ENCODE measurements at places on chromosomes 4 and X.

DNA sequence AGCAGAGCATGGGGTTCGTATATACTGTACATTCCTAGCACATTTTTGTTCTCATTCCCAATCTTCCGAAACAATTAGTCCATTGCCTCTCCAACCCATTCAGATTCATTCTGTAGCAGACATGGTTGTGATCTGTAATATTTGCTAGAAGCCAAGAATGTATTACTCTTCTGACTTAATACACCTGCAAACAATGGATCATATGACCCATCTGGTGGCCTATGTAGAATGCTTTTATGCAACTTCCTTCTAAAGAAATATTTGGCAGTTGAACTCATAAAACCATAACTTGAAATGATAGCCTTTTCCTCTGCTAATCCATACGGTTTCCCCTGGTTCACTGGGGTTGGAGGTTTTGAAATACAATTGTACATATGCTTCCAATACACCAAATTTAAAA lies 32.8 kb upstream of the SGMS2 start:
- no peak for DNase-seq

GRCh38 chrX:34343001-34343400 lies 210.9 kb upstream of the FAM47A start:
- DNase-seq, result no peak

DNA sequence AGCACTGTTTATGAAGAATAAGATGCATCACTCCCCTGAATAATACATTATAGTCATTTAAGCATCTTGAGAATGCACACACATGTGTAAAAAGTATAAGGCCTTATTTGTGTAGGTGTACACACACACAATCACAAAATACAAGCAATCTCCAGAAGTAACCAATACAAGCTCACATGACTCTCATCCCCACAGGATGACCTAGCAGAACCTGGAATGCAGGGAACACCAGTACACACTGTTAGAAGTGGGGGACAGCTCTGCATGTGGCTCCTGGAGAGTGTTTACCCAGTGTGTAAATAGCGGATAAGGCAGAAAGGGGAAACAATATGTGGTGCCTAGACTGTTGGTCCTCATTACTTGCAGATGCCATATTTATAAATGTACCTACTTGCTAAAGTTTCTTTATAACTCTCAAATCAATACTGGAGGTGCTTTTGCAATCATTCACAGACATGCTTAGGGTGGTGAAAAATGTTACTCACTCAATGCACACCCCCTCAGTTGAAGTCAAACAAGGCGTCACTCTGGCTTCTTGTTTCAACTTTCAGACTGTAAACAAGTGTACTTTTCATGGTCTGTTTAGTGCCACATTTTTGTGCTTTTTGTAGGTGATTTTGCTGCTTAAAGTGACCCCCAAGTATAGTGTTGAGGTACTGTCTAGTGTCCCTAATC lies 73.1 kb downstream of the MAGEB17 start:
- no peak for DNase-seq

DNA sequence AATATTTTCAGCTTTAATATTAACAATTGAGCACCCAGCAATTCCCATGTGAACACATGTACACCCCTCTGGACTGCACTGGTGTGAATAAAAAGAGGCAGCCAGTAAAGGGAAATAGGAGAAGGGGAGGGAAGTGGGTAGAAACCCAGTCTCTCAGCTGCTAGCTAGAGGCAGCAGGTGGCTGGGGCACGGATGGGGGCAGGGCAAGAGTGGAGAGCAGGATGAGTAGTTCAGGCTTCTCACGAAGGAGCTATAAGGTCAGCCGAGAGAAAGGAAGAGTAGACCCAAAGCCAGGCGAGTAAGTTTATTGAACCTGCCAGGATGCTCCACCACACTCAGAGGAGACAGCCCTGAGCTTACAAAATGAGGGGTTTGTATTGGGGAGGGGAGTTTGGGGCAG lies 184.8 kb upstream of the MTMR8 start:
- no peak for DNase-seq

DNA sequence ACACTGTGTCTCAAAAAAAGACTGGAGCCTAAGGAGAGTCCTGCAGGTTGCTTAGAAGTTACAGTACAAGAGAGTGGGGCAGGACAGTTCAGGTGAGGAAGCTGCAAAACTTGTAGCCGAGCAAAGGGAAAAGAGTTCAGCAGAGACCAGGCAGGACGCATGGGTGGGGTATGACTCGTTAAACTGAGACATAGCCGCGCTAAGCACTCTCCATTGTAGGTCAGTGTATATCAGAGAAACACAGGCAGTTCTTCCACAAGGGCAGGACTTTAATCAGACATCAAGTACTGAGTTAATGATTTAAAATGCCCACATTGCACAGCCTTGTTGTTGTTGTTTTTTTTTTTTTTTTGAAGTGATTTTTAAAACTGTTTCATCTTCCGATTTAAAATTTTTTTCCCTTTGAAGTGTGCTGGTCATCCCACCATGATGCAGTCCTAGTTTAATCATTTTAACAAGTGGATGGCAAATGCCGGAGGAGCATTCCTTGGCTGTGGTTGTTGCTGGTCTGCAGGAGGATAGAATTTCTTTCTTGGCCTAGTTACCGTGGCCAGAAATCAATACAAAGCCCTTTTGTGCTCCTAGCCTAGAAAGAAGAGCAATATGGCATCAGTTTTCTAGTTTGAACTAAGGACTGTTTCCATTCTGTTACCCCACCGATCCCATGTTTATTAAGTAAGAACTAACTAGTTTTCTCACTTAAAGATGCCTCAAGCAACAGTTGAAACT lies 10.3 kb downstream of the LAP3 start:
- DNase-seq, result no peak

- no peak for DNase-seq
Measured at GRCh38 chr4:114875630-114876029, 237.8 kb downstream of the NDST4 start.

- DNase-seq, result no peak
Measured at GRCh38 chr4:20062054-20062453, 189.7 kb upstream of the SLIT2 start.

DNA sequence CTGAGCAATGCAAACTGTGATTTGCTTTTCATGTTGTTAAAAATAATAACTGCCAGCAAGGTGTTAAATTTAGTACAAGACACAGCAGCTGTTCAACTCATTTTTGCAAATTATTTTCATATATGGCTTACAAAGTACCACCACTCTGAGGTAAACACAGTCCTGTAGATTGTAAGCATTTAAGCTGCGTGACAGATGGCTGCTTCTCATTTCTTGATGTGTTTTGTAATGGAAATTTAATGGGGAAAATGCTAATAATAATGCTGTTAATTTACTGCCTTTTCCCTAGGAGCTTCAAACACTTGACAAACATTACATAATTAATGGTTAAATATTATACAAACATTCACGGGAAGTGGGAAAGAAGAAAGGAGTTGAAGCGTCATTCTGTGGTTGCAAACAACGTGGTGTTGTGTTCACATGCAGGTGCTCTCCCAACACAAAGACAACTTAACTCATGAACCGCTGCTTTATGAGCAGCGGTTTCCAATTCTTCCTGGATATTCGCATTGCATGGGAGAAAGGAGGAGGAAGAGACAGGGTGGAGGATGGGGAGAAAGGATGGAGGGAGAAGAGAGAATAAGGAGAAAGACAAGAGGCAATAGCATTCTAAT lies 236.8 kb upstream of the VCX start:
- DNase-seq, result no peak

DNA sequence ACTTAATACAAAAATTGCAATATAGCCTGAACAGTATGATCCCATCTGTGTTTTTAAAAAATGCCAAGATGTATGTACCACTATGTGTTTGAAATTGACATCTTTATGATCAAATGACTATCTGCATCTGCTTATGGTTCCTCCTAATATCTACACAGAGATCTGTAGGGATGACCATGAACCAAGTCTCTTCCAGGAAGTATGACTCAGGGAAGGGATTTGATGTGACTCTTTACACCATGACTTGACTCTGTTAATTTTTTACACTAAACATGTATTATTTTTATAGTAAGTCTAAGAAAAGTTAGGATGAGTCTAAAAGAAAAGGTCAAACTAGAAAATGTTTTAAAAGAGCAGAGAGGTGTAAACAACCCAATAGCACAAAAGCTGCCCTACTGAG lies 164.0 kb downstream of the SH3KBP1 start:
- DNase-seq, result no peak

- DNase-seq, result no peak
Measured at GRCh38 chrX:65925005-65925404, 114.9 kb downstream of the VSIG4 start.

- no peak for DNase-seq
Measured at GRCh38 chrX:49029876-49030275, 13.3 kb downstream of the TFE3 start.

- no peak for DNase-seq
Measured at GRCh38 chr4:19623866-19624265, 627.8 kb upstream of the SLIT2 start.

DNA sequence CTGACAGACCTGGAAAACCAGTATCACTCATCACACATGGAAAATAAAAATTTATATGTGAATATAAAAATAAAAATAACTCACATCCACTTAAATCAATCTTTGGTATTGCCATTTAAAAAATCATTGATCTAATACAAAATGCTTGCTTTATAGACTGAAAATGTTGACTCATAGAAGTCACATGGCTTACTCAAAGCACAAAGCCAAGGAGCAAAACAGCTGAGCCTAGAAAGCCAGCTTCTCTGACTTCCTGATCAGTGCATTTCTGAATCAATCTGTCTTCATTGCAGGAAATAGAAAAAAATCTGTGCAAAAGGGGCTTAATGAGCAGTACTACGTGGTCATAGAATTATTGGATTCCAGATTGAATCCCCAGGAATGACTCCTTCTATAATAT lies 176.9 kb upstream of the HS3ST1 start:
- DNase-seq, result no peak

DNA sequence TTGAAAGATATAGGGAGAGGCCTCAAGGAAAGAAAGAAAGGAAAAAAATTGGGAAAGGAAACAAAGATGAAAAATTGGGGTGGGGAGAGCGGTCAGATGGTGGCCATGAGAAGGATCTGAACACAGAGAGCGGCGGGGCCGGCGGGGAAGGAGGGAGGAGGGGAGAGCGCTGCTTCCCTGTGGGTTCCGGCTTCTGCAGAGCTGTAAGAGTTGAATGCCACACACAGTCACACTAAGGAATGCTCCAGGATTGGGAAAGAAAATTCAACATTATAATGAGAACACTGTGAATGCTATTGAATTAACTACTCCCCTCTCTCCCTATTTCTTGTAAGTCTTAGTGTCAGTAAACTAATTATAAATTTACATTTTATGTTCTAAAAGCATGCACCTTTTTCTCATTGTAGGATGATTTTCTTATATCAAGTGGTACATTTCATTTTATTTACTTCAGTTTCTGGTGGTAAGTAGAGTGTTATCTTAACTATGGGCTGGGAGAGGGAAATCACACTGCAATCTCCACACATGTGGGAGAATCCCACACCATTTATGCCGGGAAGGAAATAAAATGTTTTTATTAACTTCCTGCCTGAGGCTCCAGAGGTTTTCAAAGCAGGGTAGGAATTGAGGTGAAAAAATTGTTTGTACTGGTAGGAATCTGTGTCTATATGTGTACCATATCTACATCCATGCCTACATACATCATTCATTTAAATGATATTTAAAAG lies 904 bp downstream of the F11 start:
- DNase-seq, result no peak

GRCh38 chr4:79977131-79977840 lies 95.7 kb downstream of the ANTXR2 start:
- no peak for DNase-seq

- DNase-seq, result no peak
Measured at GRCh38 chr4:151153585-151153984, 54.2 kb downstream of the RPS3A start.

- DNase-seq, result no peak
Measured at GRCh38 chrX:2445662-2446623, 54.8 kb downstream of the DHRSX start.

- no peak for DNase-seq
Measured at GRCh38 chr4:39259571-39260330, 77.4 kb downstream of the WDR19 start.

DNA sequence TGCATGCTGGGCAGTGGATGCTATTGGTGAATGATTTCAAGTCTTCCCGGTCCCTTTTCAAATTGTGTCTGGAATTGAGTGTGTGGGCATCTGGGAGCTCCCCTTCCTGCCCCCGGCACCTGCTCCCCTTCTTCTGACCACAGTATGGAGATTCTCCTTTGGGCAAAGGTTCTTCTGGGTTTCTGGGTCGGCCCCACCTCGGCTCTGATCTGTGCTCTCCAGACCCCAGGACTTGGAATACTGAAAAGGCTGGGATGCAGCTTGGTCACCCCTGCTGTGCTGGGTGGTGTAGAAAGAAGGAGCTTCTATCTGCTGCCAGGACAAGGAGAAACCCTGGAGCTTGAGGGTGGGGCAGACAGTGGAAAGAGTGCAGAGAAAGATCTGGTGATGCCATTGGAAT lies 78.8 kb downstream of the WFS1 start:
- no peak for DNase-seq

DNA sequence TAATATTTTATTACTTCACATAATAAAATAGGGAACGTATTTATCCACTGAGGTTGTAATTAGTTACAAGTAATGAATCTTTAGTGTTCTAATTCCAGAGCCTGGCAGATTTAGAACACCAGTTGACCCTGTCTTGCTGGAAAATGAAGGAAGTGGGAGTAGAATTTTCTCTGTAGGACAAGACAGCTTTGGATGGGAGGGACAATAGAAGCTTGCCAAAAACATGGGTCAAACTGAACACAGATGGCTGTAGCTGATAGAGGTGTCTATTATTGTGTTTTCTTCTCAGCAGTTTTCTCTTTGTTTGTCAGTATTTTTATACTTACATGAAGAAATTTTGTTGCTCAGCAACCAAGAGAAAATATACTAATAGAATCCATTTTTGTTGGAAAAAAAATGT lies 20.2 kb downstream of the FAT4 start:
- no peak for DNase-seq

- DNase-seq, result no peak
Measured at GRCh38 chr4:38160487-38161207, 200.4 kb downstream of the PTTG2 start.

DNA sequence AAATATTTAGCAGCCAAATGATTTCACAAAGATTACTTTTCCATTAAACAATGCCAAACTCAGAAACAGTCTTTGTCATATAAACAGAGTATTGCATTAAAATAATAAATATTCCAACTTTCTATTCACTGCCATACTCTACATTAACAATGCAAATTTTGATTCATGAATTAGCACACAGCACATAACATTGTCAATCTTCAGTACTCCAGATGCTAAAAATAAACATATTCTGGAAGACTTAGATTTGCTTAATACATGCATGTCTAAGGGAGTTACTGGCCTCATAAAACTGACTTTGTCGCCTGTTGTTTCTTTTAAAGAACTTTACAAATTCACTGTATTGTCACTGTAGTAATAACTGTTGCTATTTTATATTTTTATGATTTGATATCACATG lies 131.6 kb downstream of the TMEM144 start:
- DNase-seq, result no peak

DNA sequence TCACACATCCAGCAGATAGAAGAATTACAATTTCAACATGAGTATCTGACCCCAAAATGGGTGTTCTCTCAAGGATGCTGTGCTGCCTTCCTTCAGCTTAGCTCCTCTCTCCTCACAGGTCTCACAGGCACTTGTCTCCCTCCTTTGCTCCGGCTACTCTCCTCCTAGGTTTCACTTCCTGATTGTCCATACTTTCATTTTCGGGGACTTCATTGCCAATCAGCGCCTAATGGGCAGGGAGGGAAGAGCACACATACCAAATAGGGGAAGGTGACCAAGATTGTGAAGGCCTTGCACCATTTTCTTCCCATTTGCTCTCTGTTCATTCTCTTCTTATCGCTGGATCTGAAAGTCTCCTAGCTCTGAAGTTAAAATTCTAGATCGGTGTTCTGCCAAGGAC lies 125.4 kb upstream of the EOLA2 start:
- DNase-seq, result no peak

Data from 8988T (cell line).